Tibial nerve (tissue), 4 donors: ENCODE measurements at places on chromosomes 2 and 18. TPM values are rescaled to one million over a fixed set of nuclear protein-coding genes. Genes with fewer than 3 reads are reported as not detected.

DNA sequence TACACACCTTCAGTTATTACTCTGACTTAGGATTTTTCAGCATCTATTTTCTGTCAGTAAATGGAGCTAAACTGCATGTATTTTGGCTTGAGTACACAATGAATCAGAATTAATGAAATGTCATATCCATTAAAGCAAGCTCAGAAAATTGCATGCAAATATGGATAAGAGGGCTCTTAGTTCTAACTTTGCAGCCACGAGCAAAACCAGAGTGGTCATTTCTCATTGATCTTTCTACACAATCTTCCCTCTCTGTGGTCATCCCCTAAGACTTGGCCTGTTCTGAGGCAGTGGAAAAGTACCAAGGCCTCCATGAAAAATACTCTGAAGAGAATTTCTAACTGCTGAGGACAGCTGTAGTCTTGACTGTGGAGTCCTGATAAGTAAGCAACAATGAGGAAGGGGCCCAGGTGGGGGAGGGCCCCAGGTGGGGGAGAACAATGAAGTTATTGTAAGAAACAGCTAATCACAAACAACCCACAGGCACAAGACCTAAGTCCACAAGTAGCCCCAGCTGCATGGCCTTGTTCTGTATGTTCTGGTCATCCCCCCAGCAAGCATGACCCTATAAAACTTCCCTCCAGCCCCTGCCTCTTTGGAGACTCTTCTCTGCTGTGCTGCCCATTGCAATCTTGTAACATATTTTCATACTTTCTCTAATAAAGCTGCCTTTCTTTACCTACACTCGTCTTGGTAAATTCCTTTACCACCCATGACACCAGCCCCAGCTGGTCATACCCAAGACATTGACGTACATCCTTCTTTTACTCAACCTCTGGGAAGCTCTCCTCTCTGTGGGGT, 230.3 kb downstream of the TDRD15 start:
- DNase-seq: no peak

- DNase-seq: no peak
Observed at GRCh38 chr2:147099845-147100244, 745.0 kb upstream of the ACVR2A start.

DNA sequence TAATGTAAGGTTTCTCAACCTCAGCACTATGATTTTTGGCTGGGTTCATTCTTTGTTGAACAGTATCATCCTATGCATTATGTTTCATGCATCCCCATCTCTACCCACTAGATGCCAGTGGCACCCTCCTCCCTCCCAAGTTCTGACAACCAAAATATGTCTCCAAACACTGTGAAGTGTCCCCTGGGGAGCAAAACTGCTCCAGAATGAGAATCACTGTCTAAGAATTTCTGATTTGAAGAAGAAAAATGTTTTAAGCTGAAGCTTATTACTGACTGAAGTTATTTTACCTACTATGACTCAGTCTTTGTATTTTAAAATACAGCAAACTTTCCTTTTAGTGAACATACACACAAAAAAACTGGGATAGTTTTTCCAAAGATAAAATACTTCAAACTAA, 3.4 kb downstream of the THADA start:
- DNase-seq: no peak

- DNase-seq: peak; percentile 48
Observed at GRCh38 chr2:36663851-36664695, 32.4 kb upstream of the VIT start.

- no peak for DNase-seq
Observed at GRCh38 chr2:170703776-170704476, 11.2 kb upstream of the SP5 start.

GRCh38 chr2:3523551-3524041, 4.3 kb upstream of the ADI1 start:
- no peak for DNase-seq

The PTPRN gene
- total RNA-seq: not detected

The CD28 gene
- 0.42 TPM for total RNA-seq

DNA sequence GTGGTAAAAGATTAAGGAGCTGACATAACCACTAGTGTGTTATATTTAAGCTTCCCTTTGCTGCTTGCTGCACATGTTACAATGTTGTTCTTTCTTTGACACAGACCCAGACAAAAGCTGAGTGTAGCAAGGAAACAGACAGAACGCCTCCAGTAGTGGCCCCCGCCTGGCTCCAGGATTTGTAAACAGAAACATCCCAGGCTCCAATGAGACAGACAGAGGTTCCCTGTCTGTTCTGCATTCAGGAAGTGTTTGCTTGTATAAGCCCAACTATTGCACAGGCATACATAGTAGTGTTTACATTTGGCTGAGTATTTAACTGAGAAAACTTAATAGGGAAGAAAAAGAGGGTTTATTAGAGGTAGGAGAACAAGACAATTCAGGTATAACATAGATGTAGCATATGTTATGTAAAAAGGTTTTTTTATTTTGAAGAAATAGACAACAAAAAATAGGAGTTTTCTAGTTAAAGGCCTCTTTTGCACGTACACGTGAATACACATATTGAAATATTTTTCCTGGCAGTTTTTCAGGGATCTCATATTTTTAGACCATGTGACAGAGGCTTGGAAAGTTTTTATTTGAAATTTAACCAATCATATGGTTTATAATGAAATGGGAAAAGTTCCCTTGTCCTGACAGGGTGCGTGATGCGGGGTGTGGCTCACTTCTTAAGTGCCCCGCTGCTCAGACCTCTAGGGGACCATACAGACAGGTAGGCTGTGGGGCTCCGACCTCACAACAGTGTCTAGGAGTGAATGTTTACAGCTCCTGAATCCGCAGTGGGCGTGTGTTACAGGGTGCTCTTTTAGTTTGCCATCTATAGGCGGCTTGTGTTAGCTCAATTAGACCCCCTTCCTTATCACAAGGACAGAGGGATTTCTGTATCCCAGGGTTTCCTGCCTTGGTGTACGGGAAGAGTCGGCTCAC, 118.4 kb downstream of the BMPR2 start:
- no peak for DNase-seq

The CXCR4 gene
- 21.3 TPM for total RNA-seq

The GKN2 gene
- not detected for total RNA-seq

GRCh38 chr2:113980946-113981345, 91.1 kb downstream of the ACTR3 start:
- peak; percentile 36 for DNase-seq

DNA sequence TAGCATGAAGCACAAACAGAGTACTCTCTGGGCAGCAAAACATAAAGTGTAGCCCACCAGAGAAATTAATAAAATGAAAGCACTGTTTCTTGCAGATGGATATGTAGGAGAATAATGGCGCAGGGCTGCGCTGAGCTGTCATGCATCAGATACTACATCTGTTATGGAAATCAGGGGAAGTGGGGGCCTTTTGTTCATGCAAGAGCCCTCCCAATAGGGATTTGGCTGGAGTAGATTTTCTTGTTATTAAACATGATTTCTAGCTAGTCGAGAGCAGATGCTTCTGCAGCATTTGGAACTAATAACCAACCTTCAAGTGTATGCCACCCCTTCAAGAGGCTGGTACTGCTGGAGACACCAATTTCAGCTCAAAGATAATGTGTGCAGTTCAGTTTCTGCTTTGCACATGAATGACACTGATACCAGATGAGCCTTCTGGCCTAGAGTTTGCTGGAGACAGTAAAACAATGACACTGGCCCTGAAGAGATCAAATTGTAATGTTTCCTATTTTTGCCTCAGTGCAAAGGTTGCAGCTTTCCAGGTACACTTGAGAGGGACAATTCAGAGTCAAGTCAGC, 58.0 kb downstream of the RND3 start:
- DNase-seq: no peak

GRCh38 chr18:9260388-9261380, 73.9 kb upstream of the TWSG1 start:
- DNase-seq: no peak

GRCh38 chr2:200173691-200174090, 132.8 kb upstream of the SPATS2L start:
- DNase-seq: no peak

DNA sequence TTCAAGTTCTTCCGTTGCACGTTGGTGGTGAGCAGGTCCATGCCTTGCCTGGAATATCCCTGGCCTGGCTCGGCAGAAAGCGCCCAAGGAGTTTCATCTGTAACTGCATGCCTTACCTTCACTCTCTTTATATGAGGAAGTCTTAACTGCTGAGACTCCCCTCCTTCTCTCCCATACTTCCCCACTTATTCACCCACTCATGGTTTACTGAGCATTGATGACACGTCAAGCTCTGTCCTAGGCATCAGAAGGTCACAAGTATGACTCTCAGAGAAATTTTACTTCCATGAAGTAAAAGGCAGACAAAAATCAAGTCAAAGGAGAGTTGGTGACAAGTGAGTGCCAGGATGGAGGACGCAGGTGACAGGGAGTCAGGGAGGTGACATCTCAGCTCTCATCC, 68.2 kb downstream of the TBC1D8 start:
- no peak for DNase-seq

The ACVR1C gene
- 6.0 TPM for total RNA-seq

The ACP1 gene
- total RNA-seq: 36.9 TPM

GRCh38 chr2:179860255-179861026, 971 bp downstream of the ZNF385B start:
- DNase-seq: no peak

- no peak for DNase-seq
Observed at GRCh38 chr2:953975-954686, 3.5 kb downstream of the SNTG2 start.

GRCh38 chr18:74457043-74457724, at the start of gene DIPK1C:
Gene DIPK1C (minus strand): TSS chr18:74457308. CDS start chr18:74457259, 49 bp downstream.
- no peak for DNase-seq

DNA sequence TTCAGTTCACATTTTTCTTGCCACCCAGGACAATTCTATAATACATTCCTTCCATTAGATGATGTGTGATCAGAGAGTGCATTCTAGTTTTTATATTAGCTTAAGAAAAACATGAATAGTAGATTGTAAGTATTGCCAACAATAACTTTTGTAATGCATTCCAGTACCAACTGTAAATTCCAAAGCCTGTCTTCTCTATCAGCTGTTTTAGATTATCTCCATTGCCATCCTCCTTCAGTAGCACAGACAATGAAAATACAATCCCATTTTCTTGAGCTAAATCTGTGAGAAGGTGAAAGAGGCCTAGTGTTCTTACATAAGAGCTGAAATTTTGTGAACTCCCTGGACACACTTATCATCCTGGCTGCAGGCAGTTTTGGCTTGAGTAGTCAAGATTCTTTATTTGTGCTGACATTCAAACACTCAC, 103.9 kb downstream of the CCBE1 start:
- DNase-seq: no peak

The CD8B2 gene
- not detected for total RNA-seq

GRCh38 chr2:74814102-74814501, 19.8 kb upstream of the HK2 start:
- no peak for DNase-seq

The ARHGEF33 gene
- 2.5 TPM for total RNA-seq

DNA sequence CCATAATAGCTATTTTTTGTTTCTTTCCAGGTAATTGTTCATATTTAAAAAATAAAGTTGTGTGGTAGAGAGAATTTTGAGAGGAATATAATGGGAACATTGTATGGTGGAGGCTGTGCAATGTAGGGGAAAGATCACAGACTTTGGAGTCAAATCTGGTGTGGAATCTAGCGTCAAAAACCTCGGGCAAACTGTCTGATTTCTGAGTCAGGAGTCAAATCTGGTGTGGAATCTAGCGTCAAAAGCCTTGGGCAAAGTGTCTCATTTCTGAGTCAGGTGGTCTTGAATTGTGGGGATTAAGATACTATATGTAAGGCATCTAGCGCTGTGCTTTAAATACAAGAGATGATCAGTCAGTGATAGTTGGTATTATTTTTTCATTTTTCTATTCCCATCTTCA, 5.1 kb downstream of the PTPN4 start:
- no peak for DNase-seq

DNA sequence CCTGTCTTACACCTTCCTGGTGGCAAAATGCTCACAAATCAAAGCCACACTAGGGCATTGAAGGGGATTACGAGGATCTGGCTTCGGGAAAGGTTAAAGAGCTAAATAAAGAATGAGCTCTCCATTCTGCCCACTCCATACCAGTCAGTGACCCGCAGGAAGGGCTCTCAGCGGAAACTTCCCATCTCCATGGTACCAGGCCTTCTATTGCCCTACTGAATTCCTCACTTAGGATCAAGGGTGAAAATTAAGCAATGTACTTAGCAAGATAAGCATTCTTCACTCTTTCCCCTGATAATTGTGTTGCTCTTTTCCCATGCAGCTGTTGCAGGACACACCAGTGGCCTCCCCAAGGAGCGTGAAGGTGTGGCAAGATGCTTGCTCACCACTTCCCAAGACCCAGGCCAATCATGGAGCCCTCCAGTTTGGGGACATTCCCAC, 75.6 kb upstream of the TTC39C start:
- no peak for DNase-seq

DNA sequence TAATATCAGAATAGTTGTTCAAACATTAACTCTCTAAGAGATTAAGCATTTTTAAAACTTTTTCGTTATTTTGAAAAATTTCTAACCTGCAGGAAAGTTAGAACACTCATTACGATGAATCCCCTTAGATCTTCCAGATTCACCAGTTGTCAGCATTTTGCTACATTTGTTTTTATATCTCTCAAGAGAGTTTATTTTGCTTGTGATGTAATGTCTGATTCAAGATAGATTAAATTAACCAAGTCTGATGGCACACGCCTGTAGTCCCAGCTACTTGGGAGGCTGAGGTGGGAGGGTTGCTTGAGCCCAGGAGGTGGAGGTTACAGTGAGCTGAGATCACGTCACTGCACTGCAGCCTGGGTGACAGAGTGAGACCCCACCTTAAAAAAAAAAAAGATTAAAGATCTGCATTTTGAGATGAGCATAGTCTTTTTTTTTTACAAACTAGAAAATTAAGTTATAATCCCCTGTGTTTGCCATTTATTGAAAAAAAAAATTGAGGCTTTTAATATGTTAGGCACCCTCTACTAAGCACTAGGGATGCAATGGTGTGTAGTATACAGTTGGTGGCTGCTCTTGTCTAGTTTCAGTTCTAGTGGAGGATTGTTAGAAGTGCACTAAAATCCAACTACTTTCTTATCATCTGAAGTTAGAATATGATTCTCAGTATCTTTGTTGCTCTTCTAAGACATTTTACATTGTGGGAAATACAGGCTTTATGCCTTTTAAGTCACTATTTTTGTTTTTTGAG, 20.9 kb downstream of the RAB10 start:
- no peak for DNase-seq

The GAL3ST2 gene
- 0.30 TPM for total RNA-seq

The CD8B gene
- 3.1 TPM for total RNA-seq

The KRTCAP3 gene
- 3.6 TPM for total RNA-seq
